CD4-positive, alpha-beta T cell treated with Interleukin-17A for 1 hour (primary cell): ENCODE measurements at places on chromosomes 5 and 9.

GRCh38 chr9:137836151-137836830 lies 41.3 kb upstream of the CACNA1B start:
- no peak for DNase-seq

DNA sequence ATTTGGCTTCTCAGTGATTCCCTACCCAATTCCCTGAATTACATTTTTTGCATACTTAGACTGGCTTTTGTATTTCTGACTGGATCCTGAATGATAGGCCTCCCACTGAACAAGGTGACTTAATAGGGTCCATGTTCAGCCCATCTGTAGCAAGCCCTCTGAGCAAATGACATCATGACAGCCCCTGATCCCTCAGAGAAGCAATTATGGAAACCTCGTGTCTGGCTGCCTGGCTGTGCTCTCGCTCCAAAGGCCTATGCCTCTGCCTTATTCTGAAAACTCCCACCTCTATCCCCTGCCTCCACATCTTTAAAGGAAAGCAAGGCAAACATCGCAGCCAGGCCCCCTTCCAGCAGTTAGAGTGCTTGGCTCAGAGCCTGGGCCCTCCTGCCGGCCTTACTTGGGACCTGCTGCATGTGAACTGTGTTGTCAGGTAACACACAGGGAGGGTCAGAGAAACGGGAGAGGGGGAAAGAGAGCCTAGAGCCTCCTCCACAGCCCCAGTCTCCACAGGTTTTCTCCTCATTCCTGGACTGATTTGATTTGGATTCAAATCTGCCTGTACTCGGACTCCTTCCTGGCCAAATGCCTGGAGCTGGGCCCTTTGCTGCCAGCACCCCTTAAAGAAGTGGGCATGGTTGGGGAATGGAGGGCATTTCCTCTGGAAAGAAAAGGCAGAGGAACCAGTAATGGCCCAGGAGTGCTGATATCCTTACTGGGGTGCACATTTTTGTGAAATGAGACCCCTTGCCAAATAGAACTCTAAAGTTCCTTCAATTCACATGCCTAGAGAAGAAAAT lies 3.8 kb downstream of the DCANP1 start:
- no peak for DNase-seq

DNA sequence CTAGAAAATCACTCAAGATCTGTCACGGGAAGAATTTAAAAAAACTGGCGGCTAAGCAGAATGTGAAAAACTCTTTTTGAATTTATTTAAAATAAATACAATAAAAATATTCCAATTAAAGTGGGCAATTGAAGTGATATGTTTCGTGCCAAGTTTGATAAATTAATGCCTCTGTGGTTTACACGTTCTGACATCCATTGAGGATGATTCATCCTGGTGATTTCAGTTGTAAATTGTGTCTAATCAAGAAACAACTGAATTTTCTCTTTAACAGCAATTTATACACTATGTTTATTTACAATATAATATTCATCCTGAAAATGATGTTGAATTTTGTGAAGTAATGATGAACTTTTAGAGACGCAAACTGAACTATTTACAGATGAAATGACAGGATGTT lies 21.0 kb upstream of the OSMR start:
- DNase-seq = no peak

DNA sequence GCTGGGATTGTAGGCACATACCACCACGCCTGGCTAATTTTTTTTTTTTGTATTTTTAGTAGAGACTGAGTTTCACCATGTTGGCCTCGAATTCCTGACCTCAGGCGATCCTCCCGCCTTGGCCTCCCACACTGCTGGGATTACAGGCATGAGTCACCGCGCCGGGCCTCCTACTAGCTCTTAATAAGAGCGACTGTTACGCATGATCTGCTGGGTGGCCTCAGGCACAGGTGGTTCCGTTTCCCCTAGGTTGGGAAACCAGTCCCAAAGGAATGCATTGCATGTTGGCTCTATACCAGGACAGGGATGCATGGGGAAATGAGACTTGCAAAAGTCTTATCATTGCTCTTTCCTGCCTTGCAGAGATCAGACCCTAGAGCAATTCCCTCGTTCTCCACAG lies 184.7 kb upstream of the PPP1R26 start:
- DNase-seq = no peak

GRCh38 chr5:96997265-96997859 lies 61.5 kb downstream of the LNPEP start:
- DNase-seq = peak; percentile 50

- DNase-seq = no peak
These were observed 827.2 kb downstream of the MTRR start for GRCh38 chr5:8695902-8696845.

- peak; percentile 53 for DNase-seq
These were observed 647 bp downstream of the SMARCA2 start for GRCh38 chr9:2015581-2016407.

DNA sequence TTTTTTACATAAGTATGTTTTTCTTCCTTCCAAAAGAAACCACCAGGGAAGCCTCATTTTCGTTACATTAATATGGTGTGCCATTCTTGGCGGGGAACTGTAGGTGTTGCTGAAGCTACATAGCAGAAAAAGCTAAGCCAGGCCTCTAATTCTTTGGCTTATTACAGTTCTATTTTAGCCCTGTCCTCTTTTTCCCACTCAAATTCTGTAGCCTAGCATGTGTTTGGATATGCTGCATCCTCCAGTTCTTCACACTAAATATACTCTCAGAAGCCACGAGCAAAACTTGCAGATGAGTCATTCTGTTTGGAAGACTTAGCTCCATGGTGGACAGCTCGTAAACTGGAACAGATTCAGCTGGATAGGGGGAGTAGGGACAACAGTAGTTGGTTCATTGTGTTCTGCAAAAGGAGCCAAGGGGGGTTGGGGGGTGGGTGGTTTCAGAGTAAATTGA lies 369.4 kb downstream of the TMEM161B start:
- DNase-seq = no peak

DNA sequence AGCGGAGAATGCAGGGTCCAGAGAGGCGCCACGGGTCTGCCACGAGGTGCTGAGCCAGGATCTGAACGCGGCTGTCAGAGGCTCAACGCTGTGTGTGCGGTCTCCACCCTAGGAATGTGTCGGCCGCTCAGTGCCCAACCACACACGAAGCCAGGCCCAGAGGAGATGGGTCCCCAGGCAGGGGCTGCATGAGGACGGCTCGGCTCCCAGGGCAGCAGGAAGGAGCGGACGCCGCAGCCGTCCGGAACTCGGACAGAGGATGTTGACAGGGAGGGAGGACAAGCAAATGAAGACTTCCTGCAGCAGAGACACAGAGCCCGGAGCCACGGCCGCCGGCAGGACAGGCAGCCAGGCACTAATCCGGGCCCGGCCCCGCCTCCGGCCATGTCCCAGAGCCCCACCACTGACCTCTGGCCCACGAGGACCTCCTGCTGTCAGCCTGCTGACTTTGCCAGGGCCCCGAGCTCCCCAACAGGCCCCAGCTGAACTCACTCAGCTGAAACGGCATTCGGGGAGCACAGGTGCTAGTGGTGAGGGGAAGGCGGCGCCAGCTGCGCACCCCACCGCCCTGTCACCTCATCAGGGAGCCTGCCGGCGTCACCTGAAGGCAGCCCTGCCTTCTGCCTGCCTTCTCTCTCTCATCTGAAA lies 12.7 kb downstream of the VAV2 start:
- DNase-seq = no peak

DNA sequence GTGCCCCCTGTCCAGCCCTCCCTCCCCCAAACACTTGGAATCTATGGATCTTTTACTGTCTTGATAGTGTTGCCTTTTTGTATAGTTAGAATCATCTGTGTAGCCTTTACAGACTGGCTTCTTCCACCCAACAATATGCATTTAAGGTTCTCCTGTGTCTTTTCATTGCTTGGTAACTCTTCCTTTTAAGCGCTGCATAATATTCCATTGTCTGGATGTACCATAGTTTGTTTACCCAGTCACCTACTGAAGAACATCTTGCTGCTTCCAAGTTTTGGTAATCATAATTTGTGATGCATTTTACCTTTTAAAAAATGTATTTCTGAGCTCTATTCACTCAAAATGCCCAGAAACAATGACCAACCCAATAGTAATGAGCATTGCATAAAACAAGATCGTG lies 17.7 kb upstream of the LMX1B start:
- no peak for DNase-seq

DNA sequence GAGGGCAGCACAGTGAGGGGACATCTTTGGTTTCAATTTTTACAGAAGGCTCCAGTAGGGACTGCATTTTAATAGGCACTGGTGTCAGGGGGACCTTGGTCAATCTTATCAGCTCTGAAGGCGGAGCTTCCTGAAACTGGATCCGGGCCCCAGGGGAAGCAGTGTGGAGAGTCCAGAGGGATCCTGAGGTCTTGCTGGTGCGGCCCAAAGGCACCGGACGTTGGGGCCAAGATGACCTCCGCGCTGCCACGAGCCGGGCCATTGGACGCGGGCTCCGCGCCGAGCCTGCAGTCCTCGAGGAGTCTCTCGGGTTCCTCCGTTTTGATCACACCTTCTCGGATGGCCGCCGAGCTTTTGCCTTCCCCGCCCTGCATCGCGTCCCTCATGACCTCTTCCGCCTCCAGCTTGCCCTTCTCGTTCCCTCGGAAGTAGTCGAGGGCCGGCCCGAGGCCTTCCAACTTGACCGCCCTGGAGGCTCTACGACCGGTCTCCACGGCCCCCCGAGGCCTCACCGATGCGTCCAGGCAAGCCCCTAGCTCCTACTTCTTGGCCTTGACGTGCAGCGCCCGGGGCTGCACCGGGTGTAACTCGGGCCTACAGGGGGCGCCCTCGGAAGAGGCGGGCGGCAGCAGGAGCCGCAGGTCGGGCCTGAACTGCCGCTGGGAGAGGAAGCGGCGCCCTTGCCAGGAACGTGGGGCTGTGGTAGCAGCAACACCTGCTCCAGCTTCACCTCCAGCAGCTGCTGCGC lies 18.8 kb downstream of the C5orf52 start:
- peak; percentile 34 for DNase-seq

- no peak for DNase-seq
These were observed 351.2 kb downstream of the SH3GL2 start for GRCh38 chr9:17930071-17930470.

GRCh38 chr5:170113522-170113900 lies 7.8 kb downstream of the FOXI1 start:
- DNase-seq = no peak

DNA sequence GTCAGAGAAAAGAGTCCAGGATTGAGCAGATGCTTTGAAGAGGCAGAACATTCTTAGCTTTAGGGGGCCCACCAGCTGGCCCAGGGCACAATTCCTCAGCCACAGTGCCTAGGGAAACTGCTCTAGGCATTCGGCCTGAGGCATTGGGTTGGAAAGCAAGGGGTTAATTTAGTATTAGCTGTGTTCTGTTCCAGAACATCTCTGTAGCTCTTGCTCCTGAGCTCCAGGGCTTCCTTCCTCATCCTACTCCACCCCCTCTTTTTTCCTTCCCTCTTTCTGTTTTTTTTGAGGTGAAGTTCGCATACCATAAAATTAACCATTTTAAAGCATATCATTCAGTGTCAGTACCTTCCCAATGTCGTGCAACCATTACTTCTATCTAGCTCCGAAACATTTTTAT lies 74.5 kb upstream of the PANK3 start:
- DNase-seq = no peak

DNA sequence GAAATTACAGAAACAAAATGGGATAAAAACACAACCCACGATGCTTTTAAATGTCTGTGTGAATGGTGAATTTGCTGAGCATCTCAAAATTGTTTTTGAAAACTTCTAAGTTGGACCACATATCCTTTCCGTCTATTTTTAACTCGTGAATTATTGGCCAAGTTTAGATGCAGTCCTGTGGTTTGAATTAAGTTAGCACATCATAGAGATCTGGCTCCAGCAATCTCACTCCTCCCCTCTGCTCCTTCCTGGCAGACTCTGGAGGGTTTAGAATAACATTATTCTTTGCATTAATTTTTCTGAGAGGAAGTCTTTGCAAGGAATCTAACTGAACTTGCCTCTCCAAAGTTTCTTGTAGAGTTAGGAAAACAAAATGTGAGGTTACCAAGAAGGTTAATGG lies 14.5 kb upstream of the ANKRD55 start:
- DNase-seq = no peak

DNA sequence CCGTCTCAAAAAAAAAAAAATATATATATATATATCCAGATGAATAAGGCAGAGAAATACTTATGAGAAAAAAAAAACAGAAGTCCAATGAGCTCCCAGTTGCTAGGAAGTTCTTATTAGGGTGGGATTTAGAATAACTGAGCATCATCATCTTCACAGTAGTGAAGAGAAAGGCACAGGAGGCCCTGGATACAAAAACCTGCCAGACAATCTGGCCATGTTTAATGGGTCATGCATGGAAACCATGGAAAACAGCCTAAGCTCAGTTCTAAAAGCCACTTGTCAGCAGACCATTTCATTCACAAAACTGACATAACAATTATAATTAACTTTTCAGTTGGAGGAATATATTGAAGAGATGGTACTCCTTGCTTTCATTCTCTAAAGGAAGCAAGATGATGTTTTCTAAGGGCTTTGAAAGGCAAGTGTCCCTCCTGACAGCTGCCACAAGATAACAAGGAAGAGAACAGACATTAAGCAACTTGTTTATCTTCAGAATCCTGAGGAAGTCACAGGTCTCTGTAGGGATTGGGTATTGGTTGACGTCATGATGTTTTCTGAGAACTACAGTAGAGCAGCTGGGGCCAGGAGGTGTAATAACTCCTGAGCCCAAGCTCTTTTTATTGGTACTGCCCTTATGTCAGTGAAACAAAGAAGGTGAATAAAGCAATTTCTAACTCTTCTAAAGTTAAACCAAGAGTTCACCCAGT lies 463.1 kb downstream of the DMAC1 start:
- no peak for DNase-seq

DNA sequence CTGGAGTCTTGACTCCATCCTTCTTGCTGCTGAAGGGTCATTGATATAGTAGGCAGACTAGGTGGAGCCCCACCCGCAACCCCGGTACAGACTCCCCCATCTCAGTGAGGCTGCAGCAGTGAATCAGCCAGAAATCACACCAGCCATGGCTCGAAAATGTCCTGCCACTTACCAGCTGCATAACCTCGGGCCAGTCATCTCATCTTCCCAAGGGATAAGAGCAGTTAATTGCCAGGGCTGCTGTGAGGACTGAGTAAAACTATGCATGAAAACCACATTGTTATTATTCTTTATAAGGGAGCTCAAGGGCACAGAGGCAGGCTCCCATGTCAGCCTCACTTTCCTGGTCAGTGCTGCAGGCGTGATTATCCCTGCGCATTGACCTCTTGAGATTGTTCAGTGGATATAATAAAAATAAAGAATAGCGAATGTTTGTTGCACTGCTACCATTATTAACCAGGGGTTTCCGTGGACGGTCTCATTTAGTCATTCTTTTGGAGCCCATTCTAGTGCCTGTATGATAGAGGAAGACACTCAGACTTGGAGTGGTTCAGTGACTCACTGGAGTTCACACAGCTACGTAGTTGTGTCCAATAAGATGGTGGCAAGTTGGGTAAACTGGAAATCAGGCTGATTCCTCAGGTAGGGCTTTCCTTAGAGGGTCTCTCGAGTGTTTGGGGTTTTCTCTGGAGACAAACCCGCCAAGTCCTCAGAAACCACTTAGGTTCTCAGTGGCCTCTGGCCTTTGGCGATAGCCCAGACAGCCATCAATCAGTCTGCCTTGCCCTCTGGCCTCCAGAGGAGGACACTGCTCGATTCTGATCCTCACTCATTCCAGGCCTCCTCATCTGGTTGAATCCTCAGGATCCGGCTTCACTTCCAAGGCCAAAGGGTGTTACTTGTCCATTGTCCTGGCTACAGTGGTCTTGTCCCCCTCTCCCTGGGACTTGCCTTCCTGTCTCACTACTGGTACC lies 39.9 kb downstream of the COL15A1 start:
- DNase-seq = no peak
